ENCODE measurements at places on chromosomes 13 and 19.

DNA sequence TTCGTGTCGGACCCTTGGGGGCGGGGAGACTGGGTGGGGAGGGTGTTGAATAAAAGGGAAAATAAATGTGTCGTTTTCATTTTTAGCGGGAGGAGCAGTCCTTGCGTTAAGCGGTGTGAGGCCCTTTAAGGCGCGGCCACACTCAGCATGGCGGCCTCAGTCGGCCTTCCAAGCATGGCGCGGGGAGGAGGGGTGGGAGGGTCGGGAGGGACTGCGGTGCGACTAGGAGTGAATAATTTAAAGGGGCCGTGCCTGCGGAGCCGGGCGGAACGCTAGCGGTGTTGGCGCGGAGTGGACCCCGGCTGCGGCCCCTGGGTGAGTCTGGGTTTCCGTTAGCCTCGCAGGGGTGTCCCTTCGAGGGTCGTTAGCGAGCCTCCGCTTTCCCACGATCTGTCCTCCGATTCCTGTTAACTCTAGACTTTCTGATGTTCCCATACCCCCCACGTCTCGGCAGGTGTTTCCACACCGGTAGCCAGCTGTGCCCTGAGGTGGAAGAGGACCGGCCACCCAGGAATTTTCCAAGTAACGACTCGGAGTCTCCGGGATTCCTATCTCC is 1.5 kb upstream of the PNPLA6 start:
- DNase-seq: peak; percentile 89

GRCh38 chr13:102642029-102642428 is 45.2 kb downstream of the TPP2 start:
- DNase-seq: no peak

- DNase-seq: no peak
Measured at GRCh38 chr13:78239714-78240113, 321.1 kb upstream of the EDNRB start.

DNA sequence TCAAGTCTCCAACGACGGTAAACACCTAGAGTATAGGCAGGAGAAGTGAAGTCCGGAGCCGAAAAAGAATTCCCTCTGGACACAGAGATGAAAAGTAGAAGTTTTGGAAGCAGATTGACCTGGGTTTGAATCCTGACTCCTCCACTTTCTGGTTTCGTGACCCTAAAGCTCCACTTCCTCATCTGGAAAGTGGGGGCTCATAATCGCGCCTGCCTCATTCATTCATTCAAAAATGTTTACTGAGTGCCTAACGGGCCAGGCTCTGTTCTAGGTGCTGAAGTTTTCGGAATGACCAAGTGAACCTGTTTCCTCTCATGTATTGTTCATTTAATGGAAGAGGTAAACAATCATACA is 7.1 kb upstream of the EML2 start:
- DNase-seq: no peak

- DNase-seq: no peak
Measured at GRCh38 chr19:38742296-38742695, 2.0 kb downstream of the CAPN12 start.

DNA sequence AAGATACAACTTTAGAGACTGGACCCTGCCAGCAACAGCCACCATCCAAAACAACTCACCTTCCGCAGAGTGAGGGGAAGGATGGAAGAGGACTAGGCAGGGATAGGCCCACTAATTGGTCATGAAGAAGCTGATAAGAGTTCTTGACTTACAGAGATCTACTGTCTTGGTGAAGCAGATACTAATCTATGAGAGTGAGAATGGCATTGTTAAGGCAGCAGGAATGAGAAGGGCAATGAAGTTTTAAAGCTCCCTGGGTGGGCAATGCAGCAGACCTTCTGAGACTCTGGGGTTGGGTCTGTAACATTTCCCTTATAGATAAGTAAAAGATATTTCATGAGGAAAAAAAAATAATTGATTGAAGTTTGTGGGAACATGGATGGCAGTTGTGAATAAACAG is 63.7 kb downstream of the KLF12 start:
- no peak for DNase-seq

Data from HTR-8/SVneo (cell line).